ENCODE measurements at places on chromosomes 4 and X. TPM values are rescaled to one million over a fixed set of nuclear protein-coding genes. Genes with fewer than 3 reads are reported as not detected.

DNA sequence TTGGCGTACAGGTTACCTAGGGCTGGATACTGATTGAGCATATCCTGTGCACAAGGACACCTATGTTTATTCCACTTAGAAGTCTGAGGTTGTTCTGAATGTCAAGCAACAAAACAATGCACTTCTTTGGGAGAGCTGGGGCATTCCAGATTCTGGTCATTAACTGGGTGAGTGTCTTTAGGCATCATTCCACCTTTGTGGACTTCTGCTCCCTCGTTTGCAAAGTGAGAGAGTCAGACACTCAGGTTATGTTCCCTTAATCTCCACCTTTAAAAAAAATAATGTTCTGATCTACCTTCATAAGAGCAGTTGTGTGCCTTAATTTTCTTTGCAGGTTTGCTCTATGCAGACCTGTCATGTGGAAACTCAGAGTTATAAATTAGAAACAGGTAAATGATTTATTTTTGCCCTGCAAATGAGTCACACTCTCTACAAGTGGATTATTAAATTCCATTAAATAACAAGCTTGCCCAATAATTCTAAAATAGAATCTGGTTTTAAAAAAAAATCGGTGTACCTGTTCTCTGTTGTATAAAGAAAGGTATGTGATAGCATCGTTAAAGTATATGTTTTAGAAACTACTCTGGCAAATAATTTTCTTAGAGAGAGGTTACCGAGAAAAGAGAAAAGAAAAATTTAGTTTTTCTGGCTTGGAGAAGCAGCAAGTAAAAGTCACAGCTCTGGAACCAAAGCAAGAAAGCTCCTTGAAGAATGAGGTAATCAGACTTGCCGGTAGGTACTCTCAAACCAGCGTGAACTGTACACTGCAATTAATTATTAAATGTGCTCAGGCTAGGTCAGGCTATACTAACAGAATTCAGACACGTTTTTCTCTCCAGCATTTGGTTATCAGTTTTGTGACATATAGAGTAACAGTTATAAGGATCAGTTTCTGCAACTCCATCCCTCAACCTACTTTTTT lies 93.2 kb downstream of the SORBS2 start:
- no peak for DNase-seq

The GPR119 gene
- 21.9 TPM for total RNA-seq

- DNase-seq: no peak
Measured at GRCh38 chr4:101953949-101954348, 163.4 kb downstream of the BANK1 start.

DNA sequence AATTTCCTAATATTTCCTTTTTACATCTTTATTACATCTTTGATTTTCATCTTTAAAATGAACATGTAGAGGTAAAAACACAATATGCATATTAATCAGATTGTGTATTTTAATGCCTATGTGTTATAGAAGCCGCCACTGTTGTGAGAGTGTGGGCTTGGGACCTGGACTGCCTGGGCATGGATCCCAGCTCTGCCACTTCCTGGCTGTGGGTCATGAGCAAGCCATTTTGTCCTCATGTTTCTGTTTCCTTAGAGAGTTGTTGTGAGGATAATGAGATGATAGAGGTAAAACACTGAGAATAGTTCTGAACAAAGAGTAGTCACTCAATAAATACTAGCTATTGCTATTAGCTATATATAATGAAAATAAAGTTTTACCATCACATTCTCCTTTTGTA lies 38.4 kb upstream of the SCOC start:
- no peak for DNase-seq
